NCI-H526 (cell line): ENCODE measurements at places on chromosomes 13 and 19.

DNA sequence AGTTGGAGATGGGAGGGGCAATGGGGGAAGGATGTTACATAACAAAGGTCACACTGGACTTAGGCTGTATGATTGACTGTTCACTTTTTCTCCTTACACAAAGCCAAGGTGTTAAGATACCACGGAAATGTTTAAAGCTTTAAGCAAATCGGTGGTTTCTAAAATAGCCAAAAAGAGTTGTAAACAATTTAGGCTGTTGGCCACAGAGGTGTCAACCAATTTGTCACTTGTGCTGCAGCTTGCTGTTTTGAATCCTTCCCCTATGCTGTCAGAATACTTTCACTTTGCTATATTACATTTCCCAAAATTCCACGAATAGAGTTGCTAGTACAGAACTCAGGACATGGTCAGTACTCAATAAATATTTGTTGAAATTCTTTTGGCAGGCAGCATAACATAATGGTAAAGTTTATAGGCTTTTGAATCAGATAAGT, 149.3 kb downstream of the VWA8 start:
- no peak for DNase-seq

DNA sequence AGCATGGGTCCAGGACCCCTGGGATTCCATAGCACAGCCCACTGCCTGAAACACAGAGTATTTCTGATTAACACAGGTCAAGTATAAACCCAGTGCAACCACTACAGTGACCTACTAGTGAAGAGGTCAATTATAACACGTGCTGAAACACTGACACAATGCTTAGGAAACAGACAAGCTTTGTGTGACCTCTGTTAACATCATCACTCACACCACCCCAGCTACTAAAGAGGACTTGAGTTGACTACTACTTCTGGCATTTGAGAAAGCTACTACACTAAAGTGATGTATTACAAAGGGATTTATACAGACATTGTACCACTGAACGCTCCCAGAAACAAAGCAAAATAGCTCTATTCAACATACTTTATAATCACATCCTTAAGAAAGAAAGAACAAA, 1935.9 kb upstream of the PCDH20 start:
- DNase-seq = no peak

DNA sequence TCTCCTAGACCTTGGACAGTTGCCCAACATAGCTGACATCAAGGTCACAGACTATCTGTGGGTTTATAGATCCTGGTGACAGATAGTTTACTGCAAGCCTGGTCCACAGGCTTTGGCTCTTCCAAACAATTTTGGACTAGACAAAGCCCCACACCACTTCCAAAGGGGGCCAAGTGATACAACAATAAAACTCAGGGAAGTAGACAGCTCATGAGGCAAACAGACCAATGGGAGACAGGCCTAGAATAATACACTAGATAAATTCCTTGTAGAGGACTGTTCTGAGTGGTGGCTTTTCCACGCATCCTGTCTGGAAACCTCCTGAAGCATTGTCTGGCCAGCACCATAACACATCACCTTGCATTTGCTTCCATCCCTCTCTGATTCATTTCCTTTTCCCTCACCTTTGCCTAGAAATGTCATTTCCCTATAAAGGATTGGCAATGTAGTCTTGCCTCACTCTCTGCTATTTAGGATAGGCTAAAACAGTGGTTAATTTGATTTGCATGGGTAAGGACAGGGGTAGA, 284.2 kb downstream of the POU4F1 start:
- peak; percentile 24 for DNase-seq

DNA sequence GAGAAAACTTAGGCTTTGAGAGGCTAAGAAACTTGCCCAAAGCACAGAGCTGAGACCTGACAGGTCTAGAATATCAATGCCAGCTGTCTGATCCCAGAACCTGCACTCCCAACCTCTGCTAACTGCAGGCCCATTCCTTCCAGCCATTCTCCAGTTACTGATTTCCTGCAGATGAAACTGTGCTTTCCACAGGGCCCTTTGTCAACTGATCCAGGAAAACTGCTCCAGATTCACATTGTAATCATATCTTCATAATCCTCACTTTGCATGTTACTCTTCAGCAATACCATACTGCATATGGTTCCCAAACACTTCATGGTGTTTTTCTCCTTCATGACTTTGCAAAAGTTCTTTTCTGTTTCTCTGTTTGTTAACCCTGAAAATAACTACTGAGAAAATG, 100.6 kb downstream of the RAP2A start:
- DNase-seq = no peak

DNA sequence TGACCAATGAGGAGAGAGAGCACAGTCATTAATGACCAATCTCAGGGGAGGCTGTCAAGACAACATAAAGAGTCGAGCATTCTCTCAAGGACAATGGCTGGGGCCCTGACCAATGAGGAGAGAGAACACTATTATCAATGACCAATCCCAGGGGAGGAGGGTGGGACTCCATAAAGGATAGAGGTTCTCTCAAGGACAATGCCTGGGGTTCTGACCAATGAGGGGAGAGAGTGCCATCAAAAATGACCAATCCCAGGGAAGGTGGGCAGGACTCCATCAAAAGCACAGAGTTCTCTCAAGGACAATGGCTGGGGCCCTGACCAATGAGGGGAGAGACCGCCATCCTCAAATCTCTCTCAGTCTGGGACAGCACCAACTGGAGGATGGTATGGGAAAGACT, 3.3 kb upstream of the KLK11 start:
- no peak for DNase-seq

DNA sequence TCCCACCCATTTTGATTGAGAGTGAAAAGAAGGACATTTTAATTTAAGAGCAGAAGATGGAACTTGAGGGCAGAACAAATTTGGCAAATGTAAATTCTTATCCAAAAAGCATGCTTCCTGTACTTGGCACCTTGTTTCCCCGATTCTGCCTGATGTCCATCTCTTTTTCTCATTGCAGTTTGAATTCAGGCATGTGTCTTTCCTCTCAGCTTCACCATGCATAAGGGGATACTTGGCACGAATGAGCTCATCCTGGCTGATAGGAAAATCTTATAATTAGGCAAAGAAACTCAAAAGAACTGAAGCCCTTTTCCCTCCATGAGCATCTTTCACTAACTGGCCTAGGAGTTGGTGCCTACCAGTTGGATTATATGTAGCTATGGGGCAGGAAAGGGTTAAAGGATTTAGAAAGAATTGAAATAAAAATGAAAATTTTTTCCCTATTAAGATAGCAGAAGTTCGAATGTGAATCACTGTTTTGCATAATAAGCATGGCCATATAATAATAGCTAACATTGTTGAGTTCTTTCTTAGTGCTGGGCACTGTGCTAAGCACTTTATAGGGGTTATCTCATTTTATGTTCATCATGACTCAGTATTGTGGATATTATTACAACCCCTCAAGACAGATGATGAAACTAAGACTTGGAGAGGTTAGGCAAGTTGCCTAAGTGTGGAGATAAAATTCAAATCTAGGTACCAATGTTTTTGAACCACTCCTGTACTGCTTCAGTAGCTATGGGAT, 386.6 kb downstream of the KCNRG start:
- no peak for DNase-seq

DNA sequence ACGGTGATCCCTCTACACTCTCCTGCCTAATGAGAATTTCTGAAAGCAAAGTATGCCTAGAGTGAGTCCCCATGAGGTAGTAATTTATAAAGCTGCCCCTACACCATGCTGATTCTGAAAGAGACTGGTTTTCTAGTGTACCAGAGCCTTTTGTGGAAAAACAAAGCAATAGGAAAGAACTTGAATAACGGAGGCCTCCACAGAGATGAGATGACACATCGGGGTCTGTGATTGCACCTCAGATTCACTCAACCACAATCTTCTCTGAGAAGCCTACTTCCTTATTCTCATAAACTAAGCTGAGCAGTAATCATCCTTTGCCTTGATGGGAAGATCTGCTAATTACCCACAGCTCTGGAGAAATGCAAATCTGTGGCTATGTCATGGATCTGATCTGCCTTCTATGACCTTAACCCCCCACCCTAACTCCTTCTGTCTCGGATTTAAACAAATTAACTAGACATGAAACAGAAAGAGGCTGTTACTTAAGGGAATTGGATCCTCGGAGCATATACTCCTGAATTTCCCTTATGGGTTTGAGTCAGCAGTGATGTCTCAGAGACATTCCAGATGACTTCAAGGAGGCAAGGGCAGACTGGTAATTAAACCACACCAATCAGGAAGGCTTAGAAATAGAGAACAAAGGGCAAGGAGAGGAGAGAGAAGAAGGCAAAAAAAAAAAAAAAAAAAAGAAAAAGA, 128.0 kb downstream of the DCT start:
- DNase-seq = peak; percentile 79

GRCh38 chr13:87667686-87668085, 3.5 kb upstream of the SLITRK5 start:
- DNase-seq = no peak

DNA sequence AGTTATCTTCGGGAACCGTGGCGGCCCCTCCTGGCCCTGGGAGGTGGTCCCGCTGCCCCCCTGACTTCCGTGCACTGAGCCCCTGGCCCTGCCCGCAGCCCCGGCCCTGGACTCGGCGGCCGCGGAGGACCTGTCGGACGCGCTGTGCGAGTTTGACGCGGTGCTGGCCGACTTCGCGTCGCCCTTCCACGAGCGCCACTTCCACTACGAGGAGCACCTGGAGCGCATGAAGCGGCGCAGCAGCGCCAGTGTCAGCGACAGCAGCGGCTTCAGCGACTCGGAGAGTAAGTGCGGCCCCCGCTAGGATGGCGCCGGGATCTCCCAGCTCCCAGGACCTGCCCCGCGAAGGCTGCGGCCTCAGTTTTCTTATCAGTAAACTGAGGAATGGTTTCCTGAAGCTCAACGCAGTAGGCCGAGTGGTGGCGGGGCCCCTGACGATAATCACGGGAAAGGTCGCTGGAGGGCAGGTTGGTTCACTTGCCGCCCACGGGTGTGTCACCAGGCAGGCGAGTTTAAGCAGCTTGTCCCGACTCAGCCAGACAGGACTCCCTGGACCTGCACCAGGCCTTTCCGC, 924 bp downstream of the RGCC start:
- no peak for DNase-seq

DNA sequence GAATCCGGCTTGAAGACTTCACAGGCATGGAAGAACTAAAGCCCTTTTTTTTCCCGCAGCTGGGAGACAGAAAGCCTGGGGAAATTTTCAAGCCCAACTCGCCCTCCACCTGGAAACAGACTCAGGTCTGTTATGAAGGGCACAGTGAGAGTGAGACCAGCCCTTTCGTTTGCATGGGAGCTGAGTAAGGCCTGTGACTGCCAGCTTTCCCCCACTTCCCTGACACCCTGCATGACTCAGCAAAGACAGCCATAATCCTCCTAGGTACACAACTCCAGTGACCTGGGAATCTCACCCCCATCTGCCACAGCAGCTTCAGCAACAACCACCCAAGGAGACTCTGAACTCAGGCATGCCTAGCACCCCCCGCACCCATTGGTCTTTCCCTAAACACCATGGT, 87.6 kb upstream of the ZNF91 start:
- no peak for DNase-seq

DNA sequence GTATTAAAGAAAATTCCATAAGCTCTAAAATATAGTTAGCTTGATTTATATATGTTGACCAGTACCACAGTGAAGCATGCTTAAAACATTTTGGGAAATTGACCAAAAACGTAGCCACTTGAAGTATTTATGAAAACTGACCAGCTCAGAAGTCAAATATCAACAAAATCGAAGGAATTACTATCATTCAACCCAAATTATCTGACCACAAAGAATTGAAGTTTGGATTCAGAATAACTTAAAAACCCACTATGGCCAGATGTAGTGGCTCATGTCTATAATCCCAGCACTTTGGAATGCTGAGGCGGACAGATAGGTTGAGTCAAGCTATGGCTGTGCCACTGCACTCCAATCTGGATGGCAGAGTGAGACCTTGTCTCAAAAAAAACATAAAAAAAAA, 31.9 kb downstream of the GPALPP1 start:
- no peak for DNase-seq
